ENCODE measurements at places on chromosomes 6 and 20.

DNA sequence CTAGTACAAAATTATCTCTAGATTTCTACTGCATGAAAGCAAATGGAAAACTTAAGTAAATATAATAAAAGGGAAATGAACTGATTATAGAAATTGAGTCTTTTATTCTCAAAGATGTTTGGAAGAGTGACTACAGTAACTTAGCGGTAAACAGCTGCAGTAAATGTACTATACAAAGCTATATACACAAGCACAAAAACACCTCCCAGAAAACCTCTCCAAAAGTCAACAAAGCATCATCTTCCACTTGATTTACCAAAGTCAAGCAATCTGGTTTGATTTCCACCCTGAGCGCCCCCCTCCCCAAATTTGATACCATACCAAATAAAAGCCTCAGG, 142.1 kb upstream of the SHLD1 start:
- DNase-seq, result no peak

DNA sequence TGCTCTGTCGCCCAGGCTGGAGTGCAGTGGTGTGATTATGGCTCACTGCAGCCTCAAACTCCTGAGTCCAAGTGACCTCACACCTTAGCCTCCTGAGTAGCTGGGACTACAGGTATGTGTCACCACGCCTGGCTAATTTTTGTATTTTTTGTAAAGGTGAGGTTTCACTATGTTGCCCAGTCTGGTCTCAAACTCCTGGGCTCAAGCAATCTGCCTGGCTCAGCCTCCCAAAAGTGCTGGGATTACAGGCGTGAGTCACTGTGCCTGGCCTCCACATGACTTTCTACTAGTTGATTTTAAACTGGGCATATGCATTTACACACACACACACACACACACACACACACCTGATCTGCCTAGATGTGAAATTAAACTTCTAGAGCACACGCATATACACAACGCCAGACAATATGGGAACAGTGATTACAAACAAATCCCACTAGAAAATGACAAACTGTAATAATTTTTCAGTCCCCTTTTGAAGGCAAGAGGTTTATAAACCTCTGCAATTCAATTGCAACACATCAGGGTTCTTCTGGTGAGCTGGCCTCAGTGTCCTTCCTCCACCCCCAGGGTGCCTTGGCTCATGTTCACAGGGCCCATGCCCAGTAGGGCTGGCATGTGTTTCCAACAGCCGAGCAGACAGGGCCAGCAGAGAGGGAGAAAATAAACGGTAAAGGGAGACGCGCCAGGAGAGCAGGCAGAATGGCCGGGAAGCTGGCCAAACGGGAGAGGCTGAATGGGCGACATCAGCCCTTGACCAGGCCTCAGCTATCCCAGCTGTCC, 31.2 kb downstream of the PARD6B start:
- DNase-seq, result no peak

DNA sequence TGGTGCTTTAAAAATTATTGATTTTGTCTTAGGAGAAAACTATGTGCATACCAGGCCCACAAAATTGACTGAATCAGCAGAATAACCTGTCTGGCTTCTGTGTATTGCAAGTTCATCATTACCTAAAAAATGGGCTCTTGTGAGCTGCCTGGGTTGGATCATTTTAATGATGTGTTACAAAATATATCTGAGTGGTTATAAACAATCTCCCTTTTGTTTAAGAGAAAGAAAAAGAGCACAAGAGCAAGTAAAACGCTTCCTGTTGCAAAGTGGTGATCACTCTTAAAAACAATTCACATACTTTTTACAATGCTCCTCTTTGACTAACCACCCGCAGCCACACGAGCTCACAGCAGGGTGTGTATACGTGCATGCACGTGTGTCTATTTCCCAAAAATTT, 335.1 kb downstream of the HDGFL1 start:
- no peak for DNase-seq

DNA sequence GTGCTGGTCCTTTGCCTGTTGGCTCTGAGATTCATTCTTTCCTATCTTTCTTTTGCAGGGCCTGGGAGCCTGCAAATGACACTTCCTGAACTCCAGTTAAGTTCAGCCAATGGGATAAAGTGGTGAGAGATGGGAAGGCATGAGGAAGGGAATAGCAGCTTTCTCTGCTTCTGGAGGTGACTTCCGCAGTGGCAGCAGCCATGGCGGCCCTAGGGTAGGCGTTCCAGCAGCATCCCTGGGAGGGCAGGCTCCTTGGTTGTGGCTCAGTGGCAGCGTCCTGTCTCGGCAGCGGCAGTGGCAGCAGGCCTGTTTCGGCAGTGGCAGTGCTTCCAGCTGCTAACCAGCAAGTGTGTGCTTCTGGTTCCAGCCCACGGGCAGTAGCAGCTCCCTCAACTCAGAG, 7.3 kb upstream of the MDFI start:
- DNase-seq, result no peak
